A549 treated with Hydrocortisone at 1 μM for 4 hours (cell line): ENCODE measurements at places on chromosomes 3 and 15. TPM values are rescaled to one million over a fixed set of nuclear protein-coding genes. Genes with fewer than 3 reads are reported as not detected.

IL5RA gene
- total RNA-seq, result not detected in 5 replicates

MME gene
- total RNA-seq, result 0.10 to 0.16 TPM in 2 of 5 replicates, not detected in the others

SLC35G2 gene
- 23.6 to 29.0 TPM (median 28.0 TPM) in 5 replicates for total RNA-seq

UBAP1L gene
- total RNA-seq, result 0.56 to 1.3 TPM (median 0.85 TPM) in 5 replicates

CCDC14 gene
- total RNA-seq, result 15.9 to 20.5 TPM (median 19.1 TPM) in 5 replicates

ATP8B4 gene
- 0.80 to 1.1 TPM (median 0.99 TPM) in 5 replicates for total RNA-seq

MNS1 gene
- 2.2 to 3.6 TPM (median 2.8 TPM) in 5 replicates for total RNA-seq

CDC25A gene
- total RNA-seq, result 8.5 to 10.3 TPM (median 9.3 TPM) in 5 replicates

COL6A5 gene
- total RNA-seq, result not detected in 5 replicates

OXTR gene
- 9.0 to 11.6 TPM (median 9.7 TPM) in 5 replicates for total RNA-seq

MAP6D1 gene
- 5.6 to 7.2 TPM (median 6.6 TPM) in 5 replicates for total RNA-seq

LRRC15 gene
- total RNA-seq, result 0.09 to 0.21 TPM (median 0.18 TPM) in 5 replicates

PAQR9 gene
- total RNA-seq, result 1.9 to 2.4 TPM (median 2.2 TPM) in 5 replicates

PLA2G4B gene
- total RNA-seq, result 0.90 to 2.6 TPM (median 1.6 TPM) in 5 replicates

GAP43 gene
- total RNA-seq, result 0.06 to 0.15 TPM in 2 of 5 replicates, not detected in the others

TNFSF10 gene
- total RNA-seq, result 0.06 to 0.12 TPM (median 0.08 TPM) in 3 of 5 replicates, not detected in the others

LMAN1L gene
- 0.09 to 0.15 TPM in 2 of 5 replicates, not detected in the others for total RNA-seq

GOLGA8O gene
- total RNA-seq, result 0.13 to 0.33 TPM (median 0.23 TPM) in 5 replicates

LPP gene
- 5.7 to 12.0 TPM (median 9.6 TPM) in 5 replicates for total RNA-seq

NR2F2 gene
- 19.3 to 23.3 TPM (median 20.6 TPM) in 5 replicates for total RNA-seq

CIB2 gene
- total RNA-seq, result 26.1 to 30.0 TPM (median 28.1 TPM) in 5 replicates

CHRNA3 gene
- total RNA-seq, result 0.32 to 0.82 TPM (median 0.36 TPM) in 5 replicates

DLG1 gene
- total RNA-seq, result 12.5 to 20.9 TPM (median 18.3 TPM) in 5 replicates

PLA1A gene
- 0.25 to 0.51 TPM (median 0.43 TPM) in 5 replicates for total RNA-seq

KLF15 gene
- 0.52 to 0.81 TPM (median 0.73 TPM) in 5 replicates for total RNA-seq

MITF gene
- total RNA-seq, result 4.9 to 7.2 TPM (median 6.4 TPM) in 5 replicates

ANKRD34C gene
- not detected in 5 replicates for total RNA-seq

TRIP4 gene
- 25.0 to 32.7 TPM (median 26.8 TPM) in 5 replicates for total RNA-seq

ACKR4 gene
- total RNA-seq, result not detected in 5 replicates

SENP8 gene
- total RNA-seq, result 2.1 to 2.5 TPM (median 2.3 TPM) in 5 replicates

SLC12A8 gene
- total RNA-seq, result 1.6 to 2.2 TPM (median 1.8 TPM) in 5 replicates

ROBO1 gene
- total RNA-seq, result 10.9 to 21.5 TPM (median 13.7 TPM) in 5 replicates

PRR20G gene
- total RNA-seq, result 0.91 to 2.4 TPM (median 1.9 TPM) in 5 replicates

SPINT1 gene
- total RNA-seq, result 0.62 to 0.90 TPM (median 0.81 TPM) in 5 replicates

TMEM89 gene
- total RNA-seq, result 0.21 to 0.23 TPM in 2 of 5 replicates, not detected in the others

ADAMTS9 gene
- 0.65 to 0.88 TPM (median 0.72 TPM) in 5 replicates for total RNA-seq

TMOD3 gene
- 47.3 to 77.4 TPM (median 62.4 TPM) in 5 replicates for total RNA-seq

CPNE9 gene
- total RNA-seq, result 0.10 to 0.30 TPM (median 0.18 TPM) in 5 replicates

STRA6 gene
- total RNA-seq, result 61.8 to 83.1 TPM (median 71.9 TPM) in 5 replicates

GOLGA6A gene
- total RNA-seq, result 0.03 to 0.13 TPM (median 0.12 TPM) in 4 of 5 replicates, not detected in the other

RAMAC gene
- 41.9 to 60.3 TPM (median 45.9 TPM) in 5 replicates for total RNA-seq
